ENCODE measurements at places on chromosomes 13 and 19.

DNA sequence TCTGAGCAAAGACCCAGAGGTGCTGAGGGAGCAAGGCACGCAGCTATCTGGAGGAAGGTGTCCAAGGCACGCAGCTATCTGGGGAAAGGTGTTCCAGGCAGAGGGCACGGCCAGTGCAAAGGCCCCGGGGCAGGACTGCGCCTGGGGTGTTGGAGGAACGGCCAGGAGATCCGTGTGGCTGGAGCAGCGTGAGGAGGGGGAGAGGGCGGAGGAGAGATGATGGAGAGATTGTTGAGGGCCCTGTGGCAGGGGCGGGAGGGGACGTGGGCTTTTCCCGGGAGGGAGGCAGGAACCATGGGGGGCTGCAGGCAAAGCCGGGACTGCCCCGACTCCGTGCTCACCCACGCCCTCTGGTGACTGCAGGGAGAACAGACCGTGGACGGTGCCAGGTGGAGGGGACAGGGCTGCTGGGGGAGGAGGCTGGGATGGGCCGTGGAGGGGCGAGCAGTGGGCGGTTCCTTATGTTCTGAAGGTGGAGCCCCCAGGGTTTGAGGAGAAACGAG is 13.3 kb upstream of the MISP start:
- DNase-seq: peak; percentile 23

DNA sequence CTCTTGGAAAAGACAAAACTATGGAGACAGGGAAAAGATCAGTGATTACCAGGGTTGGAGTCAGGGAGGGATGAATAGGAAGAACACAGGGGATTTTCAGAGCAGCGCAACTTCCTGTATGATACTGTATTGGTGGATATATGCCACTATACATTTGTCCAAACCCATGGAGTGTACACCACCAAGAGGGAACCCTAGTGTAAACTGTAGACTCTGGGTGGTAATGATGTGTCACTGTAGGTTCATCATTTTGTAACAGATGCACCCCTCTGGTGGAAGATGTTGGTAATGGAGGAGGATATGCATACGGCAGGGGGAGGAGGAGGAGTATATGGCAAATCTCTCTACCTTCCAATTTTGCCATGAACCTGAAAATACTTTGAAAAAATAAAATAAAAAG is 68.1 kb downstream of the UFM1 start:
- no peak for DNase-seq

GRCh38 chr19:44738603-44739558 is 9.6 kb upstream of the BCL3 start:
- DNase-seq: no peak

DNA sequence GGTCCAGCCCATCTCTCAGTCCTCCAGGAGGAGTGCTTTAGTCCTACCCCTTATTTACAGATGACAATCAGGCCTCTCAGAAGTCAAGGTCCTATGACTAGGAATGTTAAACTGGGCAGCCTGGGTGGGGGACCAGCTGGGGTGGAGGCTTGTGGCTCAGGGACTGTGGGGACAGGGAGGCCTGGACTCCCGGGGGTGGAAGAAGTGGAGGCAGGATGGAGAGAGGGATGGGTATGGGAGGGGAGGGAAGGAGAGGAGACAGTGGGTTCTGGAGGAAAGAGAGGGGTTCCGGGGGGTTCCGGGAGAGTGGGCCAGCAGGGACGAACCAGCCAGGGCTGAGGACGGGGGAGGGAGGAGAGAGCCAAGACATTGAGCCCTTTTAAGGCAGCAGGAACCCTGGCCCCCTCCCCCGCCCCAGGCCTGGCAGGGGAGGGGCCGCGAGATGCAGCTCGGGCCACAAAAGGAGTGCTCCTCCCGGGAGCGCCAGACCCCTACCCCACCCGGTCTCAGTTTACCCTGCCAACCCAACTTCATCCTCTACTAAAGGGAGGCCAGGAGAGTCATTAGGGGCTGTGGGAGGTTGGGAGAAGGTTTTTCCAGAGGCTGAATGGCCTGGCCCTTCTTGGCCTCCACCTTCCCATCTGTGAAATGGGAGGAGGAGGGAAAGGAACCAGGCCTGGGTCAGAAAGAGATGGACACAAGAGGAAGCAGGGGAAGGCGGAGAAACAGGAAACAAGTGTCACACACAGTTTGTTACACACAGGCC is 1.7 kb downstream of the DMPK start:
- no peak for DNase-seq

DNA sequence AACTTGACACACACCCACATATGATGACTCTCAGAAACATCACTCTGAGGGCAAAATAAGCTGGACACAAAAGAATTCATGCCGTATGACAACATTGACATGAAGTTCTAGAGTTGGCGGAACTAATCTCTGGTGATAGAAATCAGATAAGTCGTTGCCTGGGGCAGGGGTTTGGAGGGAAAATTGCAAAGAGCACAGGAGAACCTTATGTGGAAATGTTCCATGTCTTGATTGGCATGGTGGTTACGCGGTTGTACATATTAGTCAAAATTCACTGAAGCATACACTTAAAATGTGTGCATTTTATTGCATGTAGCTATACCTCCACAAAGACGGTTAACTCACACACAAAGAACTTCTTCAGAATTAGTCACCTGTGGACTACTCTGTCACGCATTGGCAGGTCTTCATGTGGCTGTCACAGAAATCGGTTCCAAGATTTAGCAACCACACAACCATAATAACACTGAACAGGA is 137.8 kb upstream of the GJB6 start:
- DNase-seq: no peak

GRCh38 chr13:70864731-70865130 is 756.5 kb upstream of the KLHL1 start:
- no peak for DNase-seq

DNA sequence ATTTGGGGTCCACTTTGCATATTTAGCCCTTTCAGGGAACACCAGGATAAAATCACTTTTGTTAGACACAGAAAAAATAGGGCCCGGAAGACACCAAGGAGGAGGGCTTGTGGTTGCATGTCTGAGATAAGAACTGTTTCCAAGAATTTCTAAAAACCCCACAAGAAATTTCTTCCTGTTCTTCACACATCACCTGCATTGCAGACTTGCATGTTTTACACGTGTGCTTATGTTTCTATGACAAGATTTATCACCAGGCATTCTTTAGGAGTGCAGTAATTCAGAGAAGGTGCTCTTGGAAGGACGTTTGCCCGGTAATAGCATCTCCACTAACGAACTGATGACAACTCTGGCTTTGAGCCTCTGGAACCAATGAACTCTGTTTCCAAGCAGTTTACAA is 7.1 kb upstream of the ACTL9 start:
- DNase-seq: no peak

DNA sequence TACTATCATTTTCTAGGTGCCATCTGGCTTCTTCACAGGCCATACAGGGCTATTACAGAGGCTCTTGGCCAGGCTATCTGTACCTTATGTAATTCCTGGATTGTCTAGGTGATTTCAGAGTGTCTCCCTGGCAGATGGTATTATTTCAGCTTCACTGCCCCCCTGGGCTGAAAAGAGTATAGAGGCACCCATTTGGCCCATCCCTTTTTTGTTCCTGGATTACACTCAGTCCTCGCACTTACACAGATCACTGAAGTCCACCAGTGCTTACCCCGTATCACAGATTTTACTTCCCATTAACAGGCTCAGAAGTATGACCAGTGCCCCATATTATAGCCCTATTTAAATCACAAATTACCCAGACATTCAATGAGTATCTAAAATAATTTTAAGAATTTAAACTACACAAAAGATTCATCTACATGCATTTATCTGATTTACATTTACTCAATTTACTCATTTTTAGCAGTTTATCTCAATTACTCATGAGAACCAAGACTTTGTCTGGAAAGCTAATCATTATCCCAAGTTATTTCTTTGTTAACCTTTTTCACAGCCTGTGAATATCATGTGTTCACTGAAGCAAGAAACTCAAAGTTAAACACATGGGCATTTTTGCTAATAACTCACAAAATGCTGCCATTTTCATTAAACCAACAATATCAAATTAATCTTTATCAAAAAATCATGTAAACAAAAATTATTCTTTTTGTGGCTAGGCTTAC is 121.0 kb downstream of the PCDH20 start:
- DNase-seq: no peak

DNA sequence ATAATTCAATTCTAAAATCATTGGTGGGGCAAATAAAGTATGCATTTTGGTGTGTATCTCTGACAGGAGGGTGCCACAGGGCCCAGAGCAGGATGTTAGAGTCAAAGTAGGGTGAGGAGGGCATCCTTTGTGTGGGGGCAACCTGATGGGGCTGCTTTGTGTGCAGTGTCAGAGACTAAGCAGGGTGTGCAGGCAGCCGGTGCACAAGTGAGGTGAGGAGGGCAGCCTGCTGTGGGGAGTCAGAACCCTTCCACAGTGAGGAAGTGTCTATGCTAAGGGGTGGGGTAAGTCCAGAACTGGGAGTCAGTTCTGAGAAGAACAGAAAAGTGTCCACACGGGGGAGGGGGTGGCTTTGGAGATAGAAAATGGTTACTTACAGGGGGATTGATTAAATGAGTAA is 40.7 kb downstream of the RB1 start:
- DNase-seq: no peak

DNA sequence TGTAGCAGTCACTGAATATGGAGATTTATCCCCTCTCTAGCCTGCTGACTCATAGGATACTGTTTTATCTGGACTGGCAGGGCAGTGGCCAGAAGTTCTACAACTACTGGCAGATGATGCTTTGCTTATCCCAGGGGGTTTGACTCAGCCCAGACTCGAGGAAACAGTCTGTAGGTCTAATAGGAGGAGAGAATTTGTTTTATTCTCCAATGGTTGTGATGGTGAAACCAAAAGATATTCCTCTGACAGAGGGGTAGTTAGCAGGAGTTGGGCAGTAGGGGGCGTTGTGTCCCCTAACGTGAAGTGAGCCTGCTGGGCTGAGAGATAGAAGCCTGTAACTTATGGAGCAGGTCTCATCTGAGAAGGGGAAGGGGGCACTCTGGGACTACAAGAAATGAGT is 74.9 kb downstream of the WTIP start:
- DNase-seq: no peak

DNA sequence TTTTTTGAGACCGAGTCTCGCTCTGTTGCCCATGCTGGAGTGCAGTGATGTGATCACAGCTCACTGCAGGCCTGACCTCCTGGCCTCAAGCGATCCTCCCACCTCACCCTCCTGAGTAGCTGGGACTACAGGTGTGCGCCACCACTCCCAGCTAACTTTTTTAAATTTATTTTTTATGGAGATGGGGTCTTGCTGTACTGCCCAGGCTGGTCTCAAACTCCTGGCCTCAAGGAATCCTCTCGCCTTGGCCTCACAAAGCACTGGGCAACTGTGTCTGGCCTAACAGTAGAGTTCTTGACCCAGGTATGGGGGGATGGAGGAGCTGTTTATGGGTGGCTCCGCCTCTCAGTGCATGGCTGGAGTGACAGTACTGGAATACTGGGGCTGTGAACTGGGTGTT is 59.6 kb downstream of the SMARCA4 start:
- DNase-seq: no peak

- DNase-seq: no peak
These were observed 21.3 kb downstream of the NKPD1 start for GRCh38 chr19:45139286-45140143.

DNA sequence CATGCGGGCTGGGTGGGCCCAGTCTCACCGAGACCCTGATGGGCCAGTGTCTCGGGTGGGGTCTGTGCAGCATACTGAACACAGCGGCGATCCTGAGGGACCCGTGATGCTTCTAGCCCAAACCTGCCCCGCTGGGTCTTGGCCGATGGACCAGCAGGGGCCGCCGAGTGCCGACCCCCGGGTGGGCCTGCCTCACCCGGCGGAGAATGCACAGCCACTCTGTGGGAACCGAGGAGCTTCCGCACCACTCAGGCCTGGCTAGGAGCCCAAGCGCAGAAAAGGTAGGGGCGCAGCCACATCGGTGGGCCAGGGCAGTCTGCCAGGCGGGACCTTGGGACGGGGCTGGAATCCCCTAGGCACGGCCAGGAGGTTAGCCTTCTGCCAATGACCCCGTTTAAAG is 72.6 kb downstream of the TEX26 start:
- DNase-seq: no peak

GRCh38 chr13:60329221-60329923 is 67.6 kb upstream of the TDRD3 start:
- no peak for DNase-seq

GRCh38 chr13:23673867-23674605 is 103.8 kb downstream of the TNFRSF19 start:
- DNase-seq: no peak

- DNase-seq: no peak
These were observed 99.6 kb downstream of the PAN3 start for GRCh38 chr13:28237944-28238343.

GRCh38 chr19:30602661-30603350 is 230.6 kb downstream of the ZNF536 start:
- DNase-seq: no peak

DNA sequence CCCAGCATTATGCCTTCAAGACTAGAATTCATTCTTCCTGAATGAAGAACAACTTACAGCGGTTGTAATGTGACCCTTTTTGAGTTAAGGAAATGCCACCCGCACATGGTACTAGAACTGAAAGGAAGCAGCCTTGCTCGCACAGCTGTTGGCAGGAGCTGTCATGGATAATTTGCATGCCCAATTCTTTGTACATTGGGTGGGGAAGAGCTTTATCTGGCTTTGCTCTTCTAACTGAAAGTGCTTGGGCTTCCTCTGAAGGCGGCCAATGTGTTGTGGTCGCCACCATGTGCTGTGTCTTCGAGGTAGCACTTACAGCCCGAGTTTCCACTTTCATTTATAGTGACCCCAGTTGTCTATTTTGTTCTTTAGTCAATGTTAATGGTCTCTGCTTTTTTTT is 3.4 kb downstream of the CCNE1 start:
- DNase-seq: no peak

- DNase-seq: no peak
These were observed 7.0 kb upstream of the MYH14 start for GRCh38 chr19:50196322-50196932.

DNA sequence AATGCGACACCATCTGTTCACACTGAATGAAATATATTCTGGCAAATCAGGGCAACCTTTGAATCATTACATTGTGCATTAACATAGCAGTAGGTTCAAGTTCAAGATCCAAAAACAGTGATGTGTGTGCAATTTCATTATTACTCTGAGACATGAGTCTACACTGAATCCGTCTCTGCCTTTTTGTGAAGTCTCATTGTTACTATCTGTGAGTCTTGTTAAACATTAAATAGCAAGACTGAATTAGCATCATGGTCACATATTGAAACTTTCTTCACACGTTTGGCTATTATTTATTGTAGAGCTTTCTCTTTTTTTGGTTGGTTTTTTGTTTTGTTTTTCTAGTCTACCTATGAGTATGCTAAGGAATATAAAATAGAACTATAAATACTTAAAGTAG is 117.1 kb upstream of the SLITRK5 start:
- DNase-seq: no peak
